ENCODE measurements at places on chromosomes 16 and 17. TPM values are rescaled to one million over a fixed set of nuclear protein-coding genes. Genes with fewer than 3 reads are reported as not detected.

TMEM101 gene
- total RNA-seq, result 33.8 TPM

- DNase-seq, result no peak
These were observed 3.4 kb downstream of the HS3ST3B1 start for GRCh38 chr17:14304222-14304772.

GRCh38 chr16:70434484-70435260 is 4.2 kb downstream of the ST3GAL2 start:
- DNase-seq, result no peak

GRCh38 chr16:29875206-29875605 is 12.2 kb upstream of the CDIPT start:
- no peak for DNase-seq

DNA sequence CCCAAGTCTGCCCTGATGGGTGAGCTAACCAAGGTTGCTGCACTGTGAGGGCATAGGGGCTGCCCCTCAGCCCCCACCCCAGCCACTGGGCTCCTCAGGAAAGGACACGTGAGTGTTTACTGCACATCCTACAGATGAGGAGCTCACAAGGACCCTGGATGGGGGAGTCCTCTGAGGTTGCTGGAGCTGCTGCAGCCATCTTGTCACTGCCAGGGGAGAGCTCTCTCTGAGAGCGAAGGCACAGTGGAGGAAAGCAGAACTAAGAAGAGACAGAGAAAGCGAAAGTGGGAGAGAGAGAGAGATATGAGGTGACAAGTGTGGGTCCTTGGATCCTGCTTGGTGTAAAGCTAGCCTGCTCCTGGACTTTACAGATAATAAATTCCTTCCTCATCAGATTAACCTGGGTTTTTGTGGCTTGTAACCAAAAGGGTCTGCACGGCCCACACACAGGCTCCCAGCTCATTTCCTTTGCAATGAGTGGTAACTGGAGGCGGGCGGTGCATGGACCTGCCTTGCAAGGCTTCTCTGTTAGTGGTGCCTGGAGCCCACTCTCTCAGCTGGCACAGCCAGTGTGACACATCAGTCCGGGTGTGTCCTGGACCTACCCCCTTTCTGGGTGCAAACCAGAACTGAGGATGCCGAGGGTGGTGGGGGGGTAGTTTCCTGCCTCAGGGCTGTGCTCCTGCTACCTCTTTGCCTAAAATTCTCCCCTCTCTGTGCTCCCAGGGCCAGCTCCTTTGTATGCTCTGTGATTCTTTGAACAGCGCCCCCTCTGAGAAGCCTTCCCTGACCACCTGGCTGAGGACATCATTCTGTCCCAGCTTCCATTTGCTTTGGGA is 14.2 kb downstream of the SNX20 start:
- no peak for DNase-seq

DNA sequence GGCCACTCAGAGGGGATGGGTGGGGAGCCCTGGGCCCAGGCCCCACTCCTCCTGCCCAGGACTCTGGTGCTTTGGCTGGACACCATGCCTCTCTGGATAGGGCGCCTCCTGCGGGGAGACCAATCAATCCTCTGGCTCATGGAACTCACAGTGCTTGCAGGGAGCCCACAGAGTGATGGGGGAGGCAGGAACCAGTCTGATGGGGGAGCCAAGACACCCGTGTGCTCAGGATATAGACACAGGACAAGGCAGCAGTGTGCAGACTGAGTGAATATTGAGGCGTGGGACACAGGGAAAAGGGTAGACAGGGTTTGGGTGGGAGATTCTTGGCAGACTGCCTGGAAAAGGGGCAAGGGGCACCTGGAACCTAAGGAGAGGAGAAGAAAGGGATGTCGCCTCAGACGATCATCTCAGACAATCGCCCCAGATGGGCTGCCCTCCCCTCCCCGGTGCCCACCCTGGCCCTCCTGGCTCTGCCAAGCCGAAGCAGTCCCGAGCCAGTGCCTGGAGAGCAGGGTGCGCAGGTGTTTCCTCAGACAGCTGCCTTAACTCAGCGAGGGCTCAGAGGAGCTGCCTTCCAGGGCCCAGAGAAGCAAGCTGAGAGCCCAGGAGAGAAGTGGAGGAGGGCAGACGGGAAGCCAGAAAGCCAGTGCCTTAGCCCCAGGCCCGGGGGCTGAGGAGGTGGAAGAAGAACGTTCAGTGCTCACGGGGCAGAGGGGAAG is 37.4 kb upstream of the DLX4 start:
- no peak for DNase-seq

DNA sequence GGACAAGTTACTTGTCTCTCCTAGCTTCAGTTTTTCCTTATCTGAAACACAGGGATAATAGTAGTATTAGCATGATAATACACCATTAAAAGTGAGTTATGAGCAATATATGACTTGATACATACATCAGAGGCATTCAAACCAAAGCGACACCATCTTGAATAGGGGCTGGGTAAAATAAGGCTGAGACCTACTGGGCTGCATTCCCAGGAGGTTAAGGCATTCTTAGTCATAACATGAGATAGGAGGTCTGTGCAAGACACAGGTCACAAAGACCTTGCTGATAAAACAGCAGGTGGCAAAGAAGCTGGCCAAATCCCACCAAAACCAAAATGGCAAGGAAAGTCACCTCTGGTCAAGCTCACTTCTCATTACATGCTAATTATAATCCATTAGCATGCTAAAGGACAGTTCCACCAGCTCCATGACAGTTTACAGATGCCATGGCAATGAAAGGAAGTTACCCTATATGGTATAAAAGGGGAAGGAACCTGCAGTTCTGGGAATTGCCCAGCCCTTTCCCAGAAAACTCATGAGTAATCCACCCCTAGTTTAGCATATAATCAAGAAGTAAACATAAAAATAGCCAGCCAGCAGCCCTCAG is 37.2 kb upstream of the HS3ST3A1 start:
- no peak for DNase-seq

Measured in type B pancreatic cell (in vitro differentiated cells).